Fibroblast of lung (primary cell): ENCODE measurements at places on chromosomes 1 and 21. TPM values are rescaled to one million over a fixed set of nuclear protein-coding genes. Genes with fewer than 3 reads are reported as not detected.

- DNase-seq: no peak
These were observed 17.5 kb downstream of the MAB21L3 start for GRCh38 chr1:116128664-116129063.

GRCh38 chr1:16978567-16979474, 1.6 kb downstream of the MFAP2 start:
- DNase-seq: peak; percentile 90

- DNase-seq: no peak
These were observed at the start of gene CD244 for GRCh38 chr1:160862203-160863060. CD244 (minus strand) TSS chr1:160862887; CDS start chr1:160862677, 210 bp downstream.

- no peak for DNase-seq
These were observed 1761.9 kb downstream of the PLA2G4A start for GRCh38 chr1:188590641-188591040.

The SGIP1 gene
- total RNA-seq: 11.0 and 37.8 TPM in 2 replicates

- no peak for DNase-seq
These were observed 114.9 kb downstream of the DENND1B start for GRCh38 chr1:197660389-197660788.

- DNase-seq: no peak
These were observed 86.8 kb upstream of the BCAR3 start for GRCh38 chr1:93768380-93768863.

DNA sequence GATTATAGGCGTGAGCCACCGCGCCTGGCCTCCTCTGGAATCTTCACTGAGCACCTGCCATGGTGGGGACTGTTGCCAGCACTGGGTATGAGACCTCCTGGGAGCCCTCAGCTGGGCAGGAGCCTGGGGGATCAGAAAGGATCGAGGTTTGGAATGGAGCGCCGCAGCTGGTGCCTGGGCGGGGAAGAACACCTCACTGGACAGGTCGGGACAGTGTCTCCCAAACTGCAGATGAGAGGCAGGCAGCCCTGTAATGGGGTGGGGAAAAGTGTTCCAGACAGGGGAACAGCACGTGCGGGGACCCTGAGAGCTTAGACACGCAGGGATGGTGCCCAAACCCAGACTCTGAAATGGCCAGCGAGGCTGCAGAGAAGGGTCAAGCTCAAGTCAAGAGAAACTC, 150.9 kb upstream of the C1orf174 start:
- no peak for DNase-seq

- peak; percentile 28 for DNase-seq
These were observed 83.6 kb downstream of the SLC66A1 start for GRCh38 chr1:19395678-19396192.

DNA sequence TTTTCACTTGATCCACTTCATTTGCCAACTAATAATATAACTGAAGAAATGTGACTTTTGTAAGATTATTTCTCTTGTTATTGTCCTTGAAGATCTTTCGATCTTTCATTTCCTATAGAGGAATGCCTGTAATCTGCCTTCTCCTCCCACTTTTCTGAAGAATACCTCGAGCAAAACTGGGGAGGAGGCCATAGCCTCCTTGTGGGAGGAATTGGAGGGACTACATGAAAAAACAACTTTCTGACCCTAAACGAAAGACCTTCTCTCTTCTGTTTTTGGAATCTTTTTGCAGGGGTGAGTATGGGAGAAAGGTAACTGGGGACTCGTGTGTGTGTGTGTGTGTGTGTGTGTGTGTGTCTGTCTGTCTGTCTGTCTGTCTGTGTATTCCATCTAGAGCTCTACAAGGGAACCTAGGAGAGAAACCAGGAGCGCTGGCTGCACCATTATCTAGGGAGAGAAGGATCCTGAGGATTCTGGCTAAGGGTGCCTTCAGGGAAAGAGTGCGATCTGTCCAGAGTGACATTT, 32.4 kb upstream of the MAB21L3 start:
- no peak for DNase-seq

- peak; percentile 87 for DNase-seq
These were observed 132.2 kb downstream of the SYT2 start for GRCh38 chr1:202578001-202578504.

The ZNF648 gene
- total RNA-seq: not detected in 2 replicates
